Stimulated activated CD4-positive, alpha-beta T cell treated with anti-CD3 and anti-CD28 coated beads, Interleukin-15, amount 100 ng/mL, for 1 hour (primary cell): ENCODE measurements at places on chromosomes 11 and 22.

DNA sequence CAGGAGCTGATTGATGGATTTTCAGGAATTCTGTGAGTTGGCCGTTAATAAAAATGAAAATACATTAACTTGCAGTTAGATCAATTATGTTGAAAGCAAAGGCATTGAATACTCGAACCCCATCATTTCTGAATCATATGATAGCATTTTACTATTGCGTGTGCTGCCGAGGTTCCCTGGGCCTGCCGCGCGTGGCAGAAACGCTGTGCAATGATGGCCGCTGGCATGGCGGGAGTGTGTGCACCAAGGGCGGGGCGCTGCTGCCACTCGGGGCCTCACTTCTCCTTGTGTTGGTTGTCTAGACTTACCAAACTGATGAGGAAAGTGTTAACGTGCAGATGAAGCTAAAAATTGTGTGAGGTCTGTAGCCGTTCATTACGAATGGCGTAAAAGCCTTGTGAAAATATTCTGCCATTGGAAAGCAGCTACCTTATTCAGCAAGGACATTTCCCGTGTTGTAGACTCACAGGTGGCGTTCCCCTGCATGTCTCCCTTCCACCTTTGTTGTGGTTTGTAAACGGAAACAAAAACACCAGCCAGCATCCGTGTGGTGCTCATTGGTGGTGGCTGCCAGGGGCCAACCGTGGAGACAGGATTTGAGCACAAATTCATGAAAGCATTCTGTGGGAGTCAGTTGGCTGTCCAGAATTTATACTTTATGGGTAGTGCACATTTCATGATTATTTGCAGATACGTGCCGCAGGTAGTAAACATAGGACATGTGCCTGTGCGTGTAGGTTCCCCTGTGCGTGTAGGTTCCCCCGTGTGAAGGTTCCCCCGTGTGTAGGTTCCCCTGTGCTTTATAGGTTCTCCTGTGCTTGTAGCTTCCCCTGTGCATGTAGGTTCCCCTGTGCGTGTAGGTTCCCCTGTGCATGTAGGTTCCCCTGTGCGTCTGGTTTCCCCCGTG, 5.9 kb upstream of the GRAMD4 start:
- DNase-seq, result peak; percentile 55

DNA sequence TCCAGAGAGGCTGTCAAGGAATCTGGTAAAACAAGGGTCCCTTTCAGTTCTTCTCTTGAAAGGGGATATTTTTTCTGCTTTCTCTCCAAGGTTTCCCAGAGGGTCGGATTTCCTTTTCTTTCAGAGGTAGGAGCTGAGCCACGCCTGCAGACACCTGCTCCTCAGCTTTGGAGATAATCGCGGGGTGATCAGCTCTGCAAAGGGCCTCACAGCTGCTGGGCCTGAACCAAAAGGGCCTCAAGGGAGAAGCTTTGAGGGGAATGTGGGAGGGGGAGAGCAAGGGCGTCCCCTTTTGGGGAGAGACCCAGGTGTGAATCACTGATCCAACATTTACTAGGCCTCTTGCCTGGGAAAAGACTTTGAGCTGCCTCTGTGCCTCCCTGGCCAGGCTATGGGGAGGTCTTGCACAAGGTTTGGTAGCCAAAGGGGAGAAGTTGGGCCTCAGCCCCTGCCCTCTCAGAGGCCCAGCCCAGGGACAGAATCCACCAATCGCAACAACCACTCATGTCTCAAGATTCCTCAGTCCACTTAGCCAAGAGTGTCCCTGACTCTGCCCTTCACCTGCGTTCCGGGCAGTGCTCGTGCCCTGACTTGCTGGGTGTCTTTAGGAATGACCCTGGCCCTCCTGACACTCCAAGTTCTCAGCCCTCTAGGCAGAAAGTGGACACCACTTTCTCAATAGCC, 14.0 kb upstream of the TP53I11 start:
- DNase-seq, result no peak

DNA sequence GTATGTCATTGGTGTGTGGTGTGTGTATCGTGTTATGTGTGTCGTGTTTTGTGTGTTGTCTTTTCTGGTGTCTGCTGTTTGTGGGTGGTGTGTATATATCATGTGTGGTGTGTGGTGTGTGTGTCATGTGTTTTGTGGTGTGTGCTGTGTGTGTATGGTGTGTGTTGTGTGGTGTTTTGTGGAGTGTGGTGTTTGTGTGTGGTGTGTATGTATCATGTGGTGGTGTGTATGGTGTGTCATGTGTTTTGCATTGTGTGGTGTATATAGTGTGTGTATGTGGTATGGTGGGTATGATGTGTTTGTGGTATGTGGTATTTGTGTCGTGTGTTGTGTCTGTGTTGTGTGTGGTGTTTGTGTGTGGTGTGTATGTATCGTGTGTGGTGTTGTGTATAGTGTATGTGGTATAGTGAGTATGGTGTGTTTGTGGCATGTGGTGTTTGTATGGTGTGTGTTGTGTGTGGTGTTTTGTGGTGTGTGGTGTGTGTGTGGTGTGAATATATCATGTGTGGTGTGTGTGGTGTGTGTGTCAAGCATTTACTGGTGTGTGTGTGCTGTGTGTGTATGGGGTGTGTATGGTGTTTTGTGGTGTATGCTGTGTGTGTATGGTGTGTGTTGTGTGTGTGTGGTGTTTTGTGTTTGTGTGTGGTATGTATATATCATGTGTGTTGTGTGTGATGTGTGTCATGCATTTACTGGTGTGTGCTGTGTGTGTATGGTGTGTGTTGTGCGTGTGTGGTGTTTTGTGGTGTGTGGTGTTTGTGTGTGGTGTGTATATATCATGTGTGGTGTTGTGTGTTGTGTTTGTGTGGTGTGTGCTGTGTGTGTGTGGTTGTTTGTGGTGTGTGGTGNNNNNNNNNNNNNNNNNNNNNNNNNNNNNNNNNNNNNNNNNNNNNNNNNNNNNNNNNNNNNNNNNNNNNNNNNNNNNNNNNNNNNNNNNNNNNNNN, 12.7 kb downstream of the PIM3 start:
- no peak for DNase-seq

DNA sequence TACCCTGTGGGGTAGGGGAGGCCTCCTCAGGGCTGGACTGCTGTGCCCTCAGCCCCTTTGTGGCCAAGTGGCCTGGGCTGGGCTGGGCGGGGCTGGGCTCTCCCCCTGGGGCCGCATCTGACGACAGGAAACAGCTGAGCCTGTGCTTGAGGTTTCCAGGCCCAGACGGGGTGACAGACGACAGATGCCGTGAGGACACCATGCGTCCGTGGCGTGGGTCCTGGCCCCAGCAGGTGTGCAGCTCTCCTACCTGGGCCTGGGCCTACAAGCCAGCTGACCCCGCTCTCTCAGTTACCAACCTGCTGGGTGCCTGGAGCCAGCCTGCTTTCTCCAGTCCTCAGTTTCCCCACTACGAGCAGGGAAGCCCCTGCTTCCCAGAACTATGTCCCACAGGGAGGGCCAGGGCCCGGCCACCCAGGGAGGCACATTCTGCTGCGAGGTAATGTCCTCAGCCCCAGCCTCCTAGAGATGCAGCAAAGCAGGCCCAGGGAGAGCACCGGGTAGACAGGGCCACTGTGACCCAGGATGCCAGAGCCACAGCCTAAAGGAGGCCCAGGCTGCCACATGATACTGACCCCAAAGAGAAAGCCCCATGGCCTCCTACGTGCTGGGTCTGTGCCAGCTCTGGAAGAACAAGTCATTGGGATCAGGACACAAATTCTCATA, 181.3 kb downstream of the IGLL1 start:
- no peak for DNase-seq

- DNase-seq, result no peak
These were observed 15.6 kb upstream of the DENND5A start for GRCh38 chr11:9280655-9281301.

DNA sequence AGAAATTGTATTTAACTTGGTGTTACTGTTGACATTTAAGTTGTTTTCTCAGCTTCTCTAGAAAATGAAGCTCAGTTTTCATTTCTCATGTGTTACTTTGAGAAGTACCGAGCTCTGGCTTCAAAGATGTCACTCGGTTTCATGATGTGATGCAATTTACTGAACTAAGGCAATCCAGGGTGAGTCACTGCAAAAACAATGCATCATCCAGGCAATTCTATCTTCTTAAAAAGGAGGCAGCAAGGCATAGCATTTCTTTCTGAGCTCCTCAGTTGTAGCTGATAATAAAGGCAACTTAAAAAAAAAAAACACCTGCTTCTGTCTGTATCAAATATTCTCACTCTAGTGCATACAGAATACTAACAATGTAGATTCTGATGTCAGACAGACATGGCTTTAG, 91.1 kb upstream of the KCNA4 start:
- DNase-seq, result no peak

DNA sequence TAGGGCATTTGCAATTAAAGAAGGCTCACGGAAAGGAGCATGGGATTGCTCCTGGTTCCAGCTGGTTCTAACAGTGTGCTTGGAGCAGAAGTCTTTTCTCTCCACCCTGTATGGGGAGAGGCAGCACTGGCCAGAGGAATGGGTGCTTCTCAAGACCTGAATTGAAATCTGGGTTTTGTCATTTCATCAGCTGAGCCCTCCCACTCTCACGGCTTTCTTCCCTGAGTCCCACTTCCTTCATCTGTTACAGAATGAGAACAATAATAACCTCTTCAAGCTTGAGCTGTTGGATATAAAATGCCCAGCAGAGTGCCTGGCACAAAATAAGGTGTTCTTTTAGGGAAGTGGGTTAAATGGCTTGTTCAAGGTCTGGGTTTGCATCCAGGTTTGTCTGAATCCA, 17.2 kb downstream of the CNTF start:
- DNase-seq, result no peak

DNA sequence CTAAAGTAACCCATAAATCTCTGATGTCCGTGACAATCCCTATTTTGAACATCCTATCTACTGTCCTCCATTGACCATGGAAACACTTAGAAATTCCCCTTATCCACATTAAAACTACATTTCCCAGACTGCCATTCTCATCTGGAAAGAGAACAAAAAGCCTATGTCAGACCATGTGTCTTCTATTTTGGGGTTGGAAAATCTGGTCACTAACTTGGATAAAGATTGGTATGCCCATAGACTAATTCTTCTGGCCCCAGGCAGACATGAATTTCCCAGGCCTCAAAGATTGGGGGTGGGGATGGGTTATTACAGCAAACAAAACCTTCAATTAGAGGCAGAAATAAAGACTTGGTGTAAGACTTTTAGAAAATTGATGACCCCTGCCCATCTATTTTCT, 30.9 kb upstream of the CREB3L1 start:
- DNase-seq, result no peak

GRCh38 chr22:45429981-45430775, 16.7 kb downstream of the RIBC2 start:
- DNase-seq, result no peak

DNA sequence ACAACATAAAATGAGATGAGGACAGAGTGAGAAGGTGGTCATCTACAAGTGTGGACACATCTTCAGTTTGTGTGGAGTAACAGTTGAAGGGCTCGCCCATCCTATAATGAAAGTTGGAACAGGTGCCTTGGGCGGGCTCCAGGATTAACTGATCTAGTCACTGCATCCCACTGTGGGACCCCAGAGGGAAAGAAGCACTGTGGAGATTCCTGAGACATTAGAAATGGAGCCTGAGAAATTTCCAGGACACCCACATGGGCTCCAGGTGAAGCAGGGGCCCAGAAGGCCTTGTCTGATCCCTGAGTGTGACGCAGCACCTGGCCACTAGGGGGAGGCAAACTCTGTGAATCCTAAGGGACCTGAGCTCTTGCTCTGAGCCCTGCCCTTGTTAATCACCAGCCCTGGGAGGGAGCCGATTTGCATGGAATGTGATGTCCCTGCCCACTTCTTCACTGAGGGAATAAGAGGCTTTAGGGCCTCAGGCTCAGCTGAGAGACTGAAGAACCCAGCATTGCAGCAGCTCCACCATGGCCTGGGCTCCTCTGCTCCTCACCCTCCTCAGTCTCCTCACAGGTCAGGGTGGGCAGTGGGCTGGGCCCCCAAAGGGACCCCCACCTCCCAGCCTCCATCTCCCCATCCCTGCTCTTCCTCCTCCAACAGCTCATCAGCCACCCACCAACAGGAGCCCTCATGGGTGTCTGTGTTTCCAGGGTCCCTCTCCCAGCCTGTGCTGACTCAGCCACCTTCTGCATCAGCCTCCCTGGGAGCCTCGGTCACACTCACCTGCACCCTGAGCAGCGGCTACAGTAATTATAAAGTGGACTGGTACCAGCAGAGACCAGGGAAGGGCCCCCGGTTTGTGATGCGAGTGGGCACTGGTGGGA, 98.4 kb downstream of the VPREB1 start:
- DNase-seq, result peak; percentile 60

- no peak for DNase-seq
These were observed 236.7 kb downstream of the TTC28 start for GRCh38 chr22:28442711-28443525.

DNA sequence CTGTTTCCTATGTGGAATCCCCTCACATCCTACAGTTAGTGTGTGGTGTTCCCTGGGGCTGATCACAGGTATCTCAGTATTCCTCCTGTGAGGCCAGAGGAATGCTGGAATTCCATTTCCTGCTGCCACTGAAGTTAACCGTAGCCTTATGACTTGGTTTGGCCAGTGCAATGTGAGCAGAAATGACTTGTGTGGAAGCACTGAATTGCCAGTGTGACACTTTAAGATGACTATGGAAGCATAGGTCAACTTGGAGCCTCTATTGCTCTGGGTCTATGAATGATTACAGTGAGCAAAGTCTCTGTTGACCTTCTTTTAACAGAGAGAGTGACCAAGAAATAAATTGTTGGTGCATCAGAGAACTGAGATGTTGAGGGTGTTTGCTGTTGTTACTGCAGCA, 16.5 kb downstream of the TBRG1 start:
- DNase-seq, result no peak

DNA sequence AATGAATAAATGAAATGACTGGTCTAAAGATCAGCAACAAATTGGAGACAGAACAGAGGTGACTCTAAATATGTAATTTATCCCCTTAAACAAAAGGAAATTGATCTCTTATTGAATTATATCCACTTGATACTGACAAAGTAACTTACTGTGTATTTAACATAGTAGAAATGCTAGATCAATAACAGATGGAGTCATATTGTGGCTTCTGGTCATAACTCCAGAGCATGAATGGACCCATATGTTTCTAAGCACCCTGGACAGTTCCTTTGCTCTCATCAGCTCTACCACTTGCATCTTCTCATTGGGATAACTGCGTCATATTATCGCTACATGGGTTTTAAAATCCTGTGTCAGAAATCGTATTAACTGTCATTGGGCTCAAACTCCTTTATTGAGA, 222.3 kb downstream of the ETS1 start:
- no peak for DNase-seq

GRCh38 chr11:67372993-67373647, at the start of gene CLCF1:
CLCF1 (minus strand) TSS chr11:67373598; CDS start chr11:67373539, 59 bp downstream.
- DNase-seq, result no peak
